ENCODE measurements at places on chromosomes 11 and 22. TPM values are rescaled to one million over a fixed set of nuclear protein-coding genes. Genes with fewer than 3 reads are reported as not detected.

DNA sequence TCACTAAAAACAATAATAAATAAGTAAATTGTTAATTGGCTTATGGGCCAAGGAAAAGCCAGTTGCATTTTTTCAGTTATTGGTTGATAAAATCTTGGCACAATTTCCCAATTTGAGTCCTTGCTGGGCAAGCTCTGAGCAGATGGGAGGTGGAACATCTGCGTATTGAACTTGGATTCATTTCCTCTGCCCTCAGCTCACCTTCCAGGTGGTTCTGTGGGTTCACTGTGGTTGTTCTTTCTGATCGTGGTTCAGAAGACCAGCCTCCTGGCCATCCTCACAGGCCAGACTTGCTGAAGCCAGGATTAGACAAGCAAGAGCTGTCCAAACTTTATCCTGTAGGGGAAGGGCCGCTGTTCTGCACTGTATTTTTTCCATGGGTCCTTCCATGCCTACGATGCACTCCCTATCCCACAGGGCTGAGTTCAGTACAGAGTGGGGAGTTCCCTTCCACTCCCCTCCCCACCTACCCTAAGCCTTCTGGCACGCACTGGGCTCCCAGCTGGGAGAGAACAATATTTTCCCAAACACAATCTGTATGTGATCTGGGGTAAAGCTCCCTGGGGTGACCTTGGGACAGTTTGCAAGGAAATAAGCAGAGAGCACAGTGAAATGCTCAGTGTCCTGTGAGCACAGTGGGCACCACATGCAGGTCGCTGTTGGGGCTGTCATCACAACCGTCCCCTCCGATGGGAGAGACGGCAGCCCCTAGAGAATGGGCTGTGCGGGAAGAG is 43.5 kb upstream of the TP53I11 start:
- no peak for DNase-seq

- DNase-seq = no peak
These were observed 202.9 kb downstream of the GRIK4 start for GRCh38 chr11:120714438-120714837.

DNA sequence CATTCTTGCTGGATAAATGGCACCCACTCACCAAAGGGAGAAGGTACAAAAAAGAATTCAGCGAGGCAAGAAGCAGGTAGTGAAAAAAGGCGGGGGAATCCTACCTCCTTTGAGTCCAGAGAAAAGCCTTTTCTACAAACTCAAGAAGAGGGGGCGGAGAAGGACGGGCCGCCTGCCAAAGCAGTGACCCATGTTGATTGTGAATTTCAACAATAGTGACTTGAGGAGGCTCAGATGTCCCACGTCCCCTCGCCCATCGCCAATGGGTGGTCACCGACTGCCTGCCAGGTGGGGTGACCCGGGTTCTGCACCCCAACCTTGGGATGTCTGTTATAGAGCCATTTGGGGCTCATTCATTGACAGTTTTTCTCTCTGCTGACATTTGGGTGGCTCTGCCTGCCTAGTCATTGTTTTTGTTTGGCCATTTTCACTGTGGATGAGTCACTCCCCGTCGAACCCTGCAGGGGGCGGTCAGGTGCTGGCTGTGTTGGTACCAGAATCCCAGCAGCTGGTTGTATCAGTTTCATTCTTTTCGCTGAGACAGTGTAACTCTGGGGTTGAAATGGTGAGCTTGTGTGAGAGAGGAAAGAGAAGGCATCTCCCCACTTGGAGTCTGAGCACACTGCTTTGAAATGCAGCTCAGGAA is 163.4 kb upstream of the NCAM1 start:
- DNase-seq = no peak

DNA sequence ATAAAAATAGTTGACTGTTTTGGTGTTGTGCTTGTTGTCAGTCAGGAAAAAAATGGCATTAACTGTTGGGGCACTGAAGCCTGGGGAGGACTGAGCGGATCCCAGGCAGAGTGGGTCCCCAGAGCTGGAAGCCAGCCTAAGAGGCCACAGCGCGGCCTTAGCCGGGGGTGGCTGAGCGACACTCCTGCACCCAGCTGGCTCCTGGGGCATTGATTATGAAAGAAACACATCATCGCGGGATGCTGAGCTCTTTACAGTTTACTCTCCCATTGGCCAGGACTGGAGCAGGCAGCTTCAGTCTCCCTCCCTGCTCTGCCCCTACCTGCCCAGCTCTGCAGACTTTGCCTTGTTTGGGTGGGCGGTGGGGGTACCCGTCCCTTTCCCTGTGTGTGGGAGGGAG is 121.5 kb downstream of the ST3GAL4 start:
- no peak for DNase-seq

DNA sequence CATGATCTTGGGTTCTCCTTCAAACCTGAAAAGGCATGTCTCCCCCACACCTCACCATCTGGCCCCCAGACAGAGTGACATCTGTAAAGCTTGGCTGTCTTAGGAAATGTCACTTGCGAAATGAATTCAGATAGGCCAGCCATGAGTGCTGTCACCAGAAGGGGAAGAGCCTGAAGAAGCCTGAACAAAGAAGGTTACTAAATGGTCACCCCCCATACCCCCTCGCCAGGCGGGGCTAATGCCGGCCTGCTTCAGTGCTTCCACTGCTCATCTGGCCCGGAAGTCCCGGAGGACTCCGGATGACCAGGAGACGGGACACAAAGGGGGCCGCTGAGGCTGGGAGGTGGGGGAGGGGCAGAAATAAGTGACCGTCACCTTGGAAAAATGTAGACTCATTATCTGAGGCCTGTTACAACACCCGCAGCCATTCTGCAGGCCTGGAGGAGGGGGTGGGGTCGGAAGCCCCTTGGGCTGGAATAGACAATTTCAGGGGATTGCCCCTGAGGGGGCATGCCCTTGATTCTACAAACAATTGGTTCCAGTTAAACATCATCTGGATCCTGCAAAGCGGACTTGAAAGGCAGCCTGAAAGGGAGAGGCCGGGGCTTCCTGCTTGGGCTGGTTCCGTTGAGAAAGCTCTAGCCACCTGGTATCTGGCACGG is 43.2 kb downstream of the NAT10 start:
- DNase-seq = no peak

- no peak for DNase-seq
These were observed 3.7 kb downstream of the C1QTNF6 start for GRCh38 chr22:37184380-37184755.

GRCh38 chr11:60838132-60838531 is 3.8 kb upstream of the CCDC86 start:
- DNase-seq = no peak

- DNase-seq = peak; percentile 57
These were observed 500 bp upstream of the ADSL start for GRCh38 chr22:40345815-40346184.

DNA sequence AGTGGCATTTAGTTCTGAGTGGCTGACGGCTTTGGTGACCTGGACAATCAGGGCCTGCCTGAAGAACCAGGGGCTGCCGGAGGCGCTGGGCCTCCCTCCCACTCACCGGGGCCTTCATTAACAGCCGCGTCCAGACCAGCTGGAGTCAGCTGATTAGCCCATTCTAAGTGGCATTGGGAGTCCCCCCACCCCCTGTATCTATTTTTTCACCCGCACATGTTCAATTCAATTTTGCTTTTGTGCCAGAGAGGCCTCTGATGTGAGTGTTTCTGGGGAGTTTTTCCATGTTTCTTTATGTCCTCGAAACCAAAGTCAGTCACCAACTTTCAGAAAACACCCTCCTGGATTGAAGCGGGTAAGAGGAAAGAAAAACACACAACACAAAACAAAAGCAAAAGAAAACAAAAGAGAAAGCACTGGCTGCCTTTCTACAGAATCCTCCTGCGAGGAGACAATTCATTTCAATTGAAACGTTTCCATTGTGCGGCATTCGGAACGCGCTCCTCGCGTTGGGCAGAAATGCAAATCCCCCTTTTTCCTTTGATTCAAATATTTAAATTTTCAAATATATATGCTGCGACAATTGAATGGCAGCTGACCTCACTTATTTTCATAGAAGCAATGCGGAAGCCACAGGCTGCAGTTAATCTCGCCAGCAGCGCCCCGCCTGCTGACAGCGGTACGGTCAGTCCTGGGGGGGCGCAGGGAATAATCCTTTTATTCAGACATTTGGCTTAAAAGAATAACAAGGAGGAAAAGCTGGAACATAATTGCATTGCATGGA is 17.7 kb downstream of the CDKN1C start:
- DNase-seq = no peak

DNA sequence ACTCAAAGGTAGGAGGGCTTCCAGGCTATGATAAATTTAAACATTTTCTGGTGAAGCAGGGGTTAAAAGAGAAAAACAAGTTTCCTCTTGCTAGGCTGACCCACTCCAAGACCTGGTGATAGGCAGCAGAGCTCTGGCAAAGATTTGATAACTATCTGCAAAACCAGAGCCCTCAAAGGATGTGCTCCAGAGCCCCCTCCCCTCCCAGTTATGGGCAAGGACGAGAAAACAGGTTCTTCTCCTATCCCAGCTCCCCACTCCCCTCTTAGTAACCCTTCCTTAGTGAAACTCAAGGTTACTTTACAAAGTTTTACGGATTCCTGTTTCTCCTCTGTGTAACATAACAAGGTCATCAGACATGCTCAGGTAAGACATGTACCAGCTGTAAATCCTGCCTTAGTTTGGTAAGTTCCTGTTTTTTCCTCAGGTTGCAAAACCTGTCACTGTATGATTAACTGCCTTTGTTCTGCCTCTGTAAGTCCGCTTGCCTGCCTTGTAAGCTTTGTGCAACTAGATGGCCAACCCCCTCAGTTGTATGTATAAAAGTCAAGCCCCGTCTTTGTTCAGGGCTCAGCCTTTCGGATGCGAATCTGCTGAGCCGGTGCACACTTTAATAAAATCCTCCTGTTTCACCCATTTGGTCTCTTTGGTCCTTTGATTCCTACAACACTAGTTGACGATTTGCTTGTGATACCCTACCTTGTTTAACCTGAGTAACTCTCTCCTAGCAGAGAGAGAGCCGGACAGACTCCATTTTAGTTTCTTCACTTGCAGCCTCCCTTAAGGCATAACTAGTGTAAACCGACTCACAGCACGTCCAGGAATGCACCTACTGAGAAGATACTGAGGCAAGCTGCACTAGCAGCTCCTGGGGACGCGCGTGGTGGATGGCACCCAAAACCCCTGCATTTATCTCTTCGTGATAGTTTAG is 13.9 kb downstream of the APOBEC3H start:
- no peak for DNase-seq

DNA sequence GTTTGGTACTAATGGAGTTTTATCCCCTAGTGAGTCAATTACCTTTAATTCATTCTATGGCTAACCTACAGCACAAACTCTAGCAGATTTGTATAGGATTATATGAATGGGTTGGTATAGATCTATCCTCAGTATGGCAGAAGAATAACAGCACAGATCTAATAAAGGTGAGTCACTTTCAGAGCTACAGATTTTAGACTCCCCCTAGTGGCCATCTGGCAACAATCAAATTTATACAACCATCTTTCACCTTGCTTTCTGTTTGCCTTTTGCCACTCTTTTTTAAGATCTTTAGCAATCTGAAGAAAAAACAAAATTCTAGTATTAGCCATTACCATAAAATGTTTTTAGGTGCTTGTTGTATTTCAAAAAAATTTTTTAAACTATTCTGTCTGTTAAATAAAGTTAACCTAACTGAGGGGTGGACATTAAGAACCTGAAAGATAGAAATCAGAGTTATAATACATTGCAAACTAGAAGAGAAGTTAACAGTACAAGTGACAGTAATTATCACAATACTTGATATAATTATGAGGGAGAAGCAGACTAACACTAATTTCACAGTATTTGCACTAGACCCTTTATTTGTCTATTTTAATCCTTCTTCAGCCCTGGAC is 25.8 kb downstream of the DDIAS start:
- no peak for DNase-seq

- DNase-seq = no peak
These were observed 25.1 kb upstream of the RELT start for GRCh38 chr11:73350908-73351636.

The TMEM9B gene
- 90.2 TPM for total RNA-seq

The XKR3 gene
- total RNA-seq = not detected

The IGLL5 gene
- total RNA-seq = 5.5 TPM

The PGA5 gene
- 0.22 TPM for total RNA-seq

The SART1 gene
- total RNA-seq = 46.4 TPM

The UPK3A gene
- total RNA-seq = not detected

The SEC14L6 gene
- 0.27 TPM for total RNA-seq
